ENCODE measurements at places on chromosomes 2 and 18.
A peak's percentile ranks its signal among the peaks of the same experiment; 100 is the strongest.

- DNase-seq: no peak
Measured at GRCh38 chr2:46445556-46445955, 33.8 kb upstream of the TMEM247 start.

DNA sequence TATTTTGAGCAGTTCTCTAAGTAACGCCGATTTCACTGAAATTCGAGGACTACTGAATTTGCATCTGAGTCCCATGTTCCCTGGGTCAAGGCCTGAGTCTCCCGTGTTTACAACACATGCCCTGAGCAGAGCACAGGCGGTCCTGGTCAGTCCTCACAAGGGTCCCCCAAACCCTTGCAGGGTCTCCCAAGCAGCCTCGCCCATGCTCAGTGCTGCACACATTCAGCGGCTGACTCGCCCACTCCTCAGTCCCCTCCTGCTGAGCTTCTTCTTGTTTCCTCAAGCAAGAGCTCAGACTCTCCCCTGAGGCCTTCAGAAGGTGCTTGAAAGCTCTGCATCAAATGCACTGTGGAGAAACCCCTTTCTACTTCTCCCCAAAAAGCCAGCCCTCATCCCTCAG lies 114.6 kb downstream of the INHBB start:
- DNase-seq: no peak

- no peak for DNase-seq
Measured at GRCh38 chr2:105858868-105859693, 114.4 kb downstream of the NCK2 start.

GRCh38 chr2:48558456-48558855 lies 28.5 kb downstream of the STON1 start:
- no peak for DNase-seq

DNA sequence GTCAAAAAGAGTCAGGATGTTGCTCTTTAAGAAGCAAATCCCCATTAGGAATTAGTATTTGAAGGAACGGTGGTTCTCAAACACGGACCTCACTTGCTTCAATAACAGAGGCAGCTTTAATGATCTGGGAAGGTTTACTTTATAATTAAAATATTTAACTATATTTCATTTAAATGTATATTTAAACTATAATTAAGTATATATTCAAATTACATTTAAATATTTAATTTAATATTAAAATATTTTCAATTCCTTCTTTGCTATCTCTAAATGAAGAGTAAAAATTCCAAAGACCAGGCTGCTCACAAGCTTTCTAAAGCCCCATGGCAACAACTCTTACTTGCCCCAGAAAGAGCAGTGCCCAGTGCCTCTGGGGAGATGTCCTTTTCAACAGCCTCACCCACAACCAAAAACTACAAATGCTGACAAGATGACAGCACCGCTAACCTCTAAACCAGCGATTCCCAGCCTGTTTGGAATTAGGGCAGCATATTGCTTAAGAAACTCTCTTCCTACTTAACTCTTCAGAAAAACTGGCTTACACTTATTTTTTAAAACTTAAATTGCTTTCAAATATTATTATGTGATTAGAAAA lies 62.9 kb upstream of the POU3F3 start:
- DNase-seq: peak; percentile 70

- DNase-seq: no peak
Measured at GRCh38 chr2:97983698-97984097, 12.1 kb downstream of the TMEM131 start.

DNA sequence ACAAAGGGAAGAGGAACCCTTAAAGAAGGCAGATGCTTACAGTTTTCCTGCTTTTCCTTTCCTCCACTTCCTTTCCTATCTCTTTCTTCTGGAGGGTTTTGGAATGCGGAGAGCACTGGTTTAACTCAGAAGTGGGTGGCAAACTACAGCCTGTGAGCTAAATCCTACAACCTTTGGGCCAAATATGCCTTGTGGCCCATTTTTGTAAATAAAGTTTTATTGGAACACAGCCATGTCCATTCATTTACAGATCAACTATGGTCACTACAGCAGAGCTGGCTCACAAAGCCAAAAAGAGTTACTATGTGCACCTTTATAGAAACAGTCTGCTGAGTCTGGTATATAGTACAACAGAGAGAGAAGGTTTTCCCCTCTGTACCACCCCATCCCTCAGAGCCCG lies 69.1 kb downstream of the CCDC93 start:
- no peak for DNase-seq

- DNase-seq: peak; percentile 58
Measured at GRCh38 chr2:108330979-108331378, 42.3 kb downstream of the SULT1C2 start.

- no peak for DNase-seq
Measured at GRCh38 chr2:165192729-165193128, 11.1 kb downstream of the SCN3A start.

DNA sequence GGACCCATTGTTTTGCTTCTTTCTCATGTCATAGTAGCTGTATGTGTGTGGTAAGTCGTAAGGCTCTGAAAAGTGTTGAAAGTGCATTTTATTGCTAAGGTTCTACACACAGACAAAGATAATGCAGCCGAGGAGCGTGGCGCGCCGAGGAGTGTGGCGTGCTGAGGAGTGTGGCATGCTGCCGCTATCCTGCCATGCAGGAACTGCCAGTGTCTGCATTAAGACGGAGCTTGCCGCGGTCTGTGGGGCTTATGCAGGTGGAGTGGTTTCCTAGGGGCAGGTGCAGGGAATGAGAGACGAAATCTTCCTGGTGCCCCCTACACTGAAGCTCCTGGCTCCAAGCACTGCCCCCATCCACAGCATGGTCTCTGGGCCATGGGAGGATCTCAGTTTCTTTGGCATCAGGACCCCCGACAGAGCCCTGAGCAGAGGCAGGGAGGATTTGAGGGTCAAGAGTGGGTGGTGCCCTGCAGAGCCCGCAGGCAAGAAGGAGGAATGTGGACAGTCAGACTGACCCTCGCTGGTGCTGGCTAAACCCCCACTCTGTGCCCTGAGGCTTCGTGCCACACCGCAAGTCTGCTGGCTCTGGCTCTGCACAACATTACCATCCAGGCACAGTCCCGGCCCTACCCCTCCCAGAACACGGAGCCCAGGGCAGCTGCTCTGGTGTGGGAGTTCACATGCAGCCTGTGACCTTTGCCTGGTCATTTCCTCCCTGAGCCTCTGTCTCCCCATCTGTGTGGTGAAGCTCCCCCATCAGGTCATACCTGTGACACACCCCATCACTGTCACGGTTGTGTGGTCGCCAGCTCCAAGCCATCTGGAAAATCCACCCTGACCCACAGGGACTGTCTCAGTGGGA lies 3.2 kb downstream of the SNED1 start:
- peak; percentile 53 for DNase-seq

GRCh38 chr2:52035391-52035790 lies 1003.5 kb upstream of the NRXN1 start:
- no peak for DNase-seq

DNA sequence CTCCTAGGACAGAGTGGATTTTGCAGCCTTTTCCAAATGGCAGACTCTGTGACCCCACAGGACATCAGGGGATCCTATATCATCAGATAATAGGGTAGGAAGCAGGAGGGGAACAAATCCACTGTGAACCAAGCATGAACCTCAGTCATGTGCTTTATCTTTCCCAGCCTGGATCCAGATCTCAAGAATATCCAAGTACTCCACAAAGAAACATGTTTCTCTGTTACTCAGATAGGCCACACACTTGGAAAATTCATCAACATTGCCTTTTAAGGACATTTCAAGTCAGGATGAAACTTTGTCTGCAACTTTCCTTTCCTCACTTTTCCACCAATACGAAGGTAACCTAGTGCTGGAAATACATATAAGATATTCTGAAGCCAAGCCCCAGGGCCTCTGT lies 85.8 kb downstream of the RDH14 start:
- DNase-seq: no peak

- DNase-seq: no peak
Measured at GRCh38 chr2:78967294-78967693, 58.2 kb upstream of the REG3G start.

GRCh38 chr18:49368876-49369440 lies 91.5 kb downstream of the DYM start:
- DNase-seq: no peak

DNA sequence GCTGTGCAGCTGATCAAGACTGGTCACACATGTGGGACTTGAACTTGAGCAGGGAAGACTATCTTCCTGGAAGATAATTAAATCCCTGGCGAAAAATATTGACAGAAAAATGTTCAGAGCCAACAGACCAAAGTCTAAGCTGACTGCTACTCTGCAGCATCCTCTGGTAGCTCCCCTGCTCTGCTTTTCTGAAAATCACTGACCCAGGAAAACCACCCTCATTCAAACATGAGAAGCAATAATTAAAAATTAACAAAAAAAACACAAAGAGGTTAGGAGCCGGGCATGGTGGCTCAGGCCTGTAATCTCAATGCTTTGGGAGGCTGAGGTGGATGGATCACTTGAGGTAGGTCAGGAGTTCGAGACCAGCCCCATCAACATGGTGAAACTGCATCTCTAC lies 151.9 kb downstream of the SCG2 start:
- DNase-seq: no peak

Measured in fibroblast of gingiva (primary cell).